NCI-H1105 treated with DMSO at 0.1 percent for 48 hours (cell line): ENCODE measurements at places on chromosomes 5 and 9.

DNA sequence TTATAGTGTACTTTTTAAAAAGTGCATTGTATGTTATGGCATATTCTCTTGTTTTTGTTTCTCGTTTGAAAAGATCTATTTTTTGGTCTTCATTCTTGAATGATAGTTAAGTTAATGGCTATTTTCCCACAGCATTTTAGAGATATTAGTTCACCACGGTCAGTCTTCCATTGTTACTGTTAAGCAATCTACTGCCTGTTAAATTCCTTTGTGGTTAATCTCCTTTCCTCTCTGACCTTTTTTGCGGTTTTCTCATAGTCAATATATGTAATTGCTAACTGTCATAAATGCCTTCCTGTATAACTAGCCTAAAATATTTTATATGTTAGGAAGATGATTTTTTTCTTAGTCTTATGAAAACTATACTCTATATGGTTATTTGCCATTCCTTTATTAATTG lies 250.8 kb upstream of the FBXL7 start:
- no peak for DNase-seq

DNA sequence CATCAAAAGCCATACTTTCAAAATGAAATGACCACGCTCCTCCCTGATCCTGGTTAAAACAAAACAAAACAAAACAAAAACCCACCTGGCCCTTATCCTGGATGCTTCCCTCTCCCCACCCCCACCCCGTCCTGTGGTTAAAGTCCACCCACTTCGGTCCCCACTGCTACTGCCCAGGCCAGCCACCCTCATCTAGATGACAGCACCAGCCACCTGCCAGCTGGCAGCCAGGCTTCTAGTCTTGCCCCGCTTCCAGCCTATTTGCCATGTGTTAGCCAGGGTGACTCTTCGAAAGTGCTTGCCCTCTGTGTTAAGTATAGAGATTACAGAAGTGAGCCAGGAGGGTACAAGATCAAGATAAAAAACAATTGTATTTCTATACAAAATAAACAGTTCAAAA lies 27.5 kb upstream of the NCS1 start:
- no peak for DNase-seq

DNA sequence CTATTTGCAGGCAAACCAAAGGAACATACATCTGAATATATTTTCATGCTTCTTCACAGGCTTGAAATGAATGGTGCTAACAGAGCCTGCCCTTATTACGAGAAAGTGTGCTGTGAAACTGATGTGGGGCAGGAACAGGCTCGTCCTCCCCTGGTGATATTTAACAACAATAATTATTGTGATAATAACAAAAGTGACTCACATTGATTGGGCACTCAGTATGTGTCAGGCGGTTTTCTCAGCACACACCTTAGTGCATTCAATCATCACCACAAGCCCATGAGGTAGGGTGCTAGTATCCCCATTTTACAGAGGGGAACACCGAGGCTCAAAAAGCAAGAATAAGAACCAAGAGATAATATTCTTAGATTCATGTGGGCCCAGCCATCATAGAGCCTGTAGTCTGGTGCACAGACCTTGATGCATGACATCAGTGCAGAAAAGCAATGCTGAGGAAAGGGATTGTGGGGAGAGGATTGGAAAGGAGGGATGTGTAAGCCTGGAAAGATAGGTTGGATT lies 18.1 kb upstream of the BOD1 start:
- DNase-seq = no peak

DNA sequence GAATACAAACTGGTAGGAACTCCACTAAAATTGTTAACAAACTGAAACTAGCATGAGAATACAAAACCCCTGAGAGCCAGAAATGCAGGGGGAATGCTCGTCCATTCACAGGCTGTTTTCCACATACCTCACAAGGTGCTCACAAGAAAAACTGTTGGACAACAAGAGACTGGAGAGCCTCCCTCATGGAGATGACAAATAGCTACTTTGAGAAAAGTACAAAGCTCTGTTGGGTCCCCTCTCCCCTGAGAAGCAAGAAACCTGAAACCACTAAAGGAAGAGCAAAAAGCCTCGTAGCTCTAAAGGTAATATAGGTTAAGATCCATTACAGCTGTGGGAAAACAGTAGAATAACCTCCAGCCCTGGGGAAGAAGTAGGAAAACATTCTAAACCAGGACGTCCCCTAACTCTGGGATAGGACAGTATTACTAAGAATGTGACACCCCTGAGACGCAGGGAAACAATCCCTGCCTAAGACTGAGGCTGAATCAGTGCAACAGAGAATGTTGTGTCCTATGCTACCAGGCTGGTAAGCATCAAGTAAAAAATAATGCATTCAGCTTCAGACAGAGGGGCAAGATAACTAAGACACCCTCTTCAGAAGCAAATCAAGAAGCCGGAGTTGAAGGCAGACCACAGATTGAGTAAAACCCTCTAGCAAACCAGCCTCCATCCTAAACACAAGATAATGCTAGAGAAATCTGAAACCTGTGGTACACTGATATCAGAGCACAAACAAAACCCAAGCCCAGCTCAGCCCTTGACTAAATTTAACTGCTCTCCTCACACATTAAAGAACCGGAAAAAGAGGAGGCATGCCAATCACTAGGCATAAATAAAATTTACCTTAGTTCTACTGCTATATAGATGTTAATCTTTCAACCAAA lies 160.2 kb downstream of the SSBP2 start:
- DNase-seq = no peak

- DNase-seq = peak; percentile 89
These were observed 26.7 kb downstream of the MARCHF11 start for GRCh38 chr5:16152601-16153568.

GRCh38 chr9:104992659-104993058 lies 64.7 kb upstream of the ABCA1 start:
- DNase-seq = no peak

DNA sequence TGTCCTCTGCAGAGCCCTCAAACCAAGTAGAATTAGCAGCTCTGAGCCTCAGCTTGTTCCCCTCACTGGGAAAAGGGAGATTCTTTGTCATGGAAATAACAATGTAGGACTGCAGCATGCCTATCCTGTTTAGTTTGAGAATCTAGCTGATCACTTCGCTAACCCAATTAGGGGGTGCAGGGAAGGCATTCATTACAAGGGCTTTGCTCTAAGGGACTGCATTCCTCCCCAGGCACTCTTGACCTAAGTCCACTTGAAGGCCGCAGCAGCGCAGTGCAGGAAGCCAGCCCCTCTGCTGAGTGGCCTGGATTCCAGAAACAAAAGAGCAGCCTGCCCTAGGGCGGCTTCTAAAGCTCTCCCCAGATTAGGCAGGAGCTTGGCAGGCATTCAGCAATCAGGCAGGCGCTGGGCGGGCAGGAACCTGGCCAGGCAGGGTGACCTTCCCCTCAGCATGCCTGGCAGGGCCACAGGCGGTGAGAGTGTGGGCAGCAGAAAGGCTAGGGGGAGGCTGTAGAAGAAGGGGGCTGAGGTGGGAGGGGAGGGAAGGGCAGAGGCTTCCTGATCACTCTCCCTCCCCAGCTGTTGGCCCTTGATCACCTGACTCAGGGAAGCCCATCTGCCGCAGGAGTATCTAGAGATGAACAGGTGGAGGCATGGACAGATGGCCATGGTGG lies 24.8 kb downstream of the CCNJL start:
- DNase-seq = peak; percentile 65

- peak; percentile 3 for DNase-seq
These were observed 532.2 kb upstream of the SGCD start for GRCh38 chr5:155794795-155795194.

DNA sequence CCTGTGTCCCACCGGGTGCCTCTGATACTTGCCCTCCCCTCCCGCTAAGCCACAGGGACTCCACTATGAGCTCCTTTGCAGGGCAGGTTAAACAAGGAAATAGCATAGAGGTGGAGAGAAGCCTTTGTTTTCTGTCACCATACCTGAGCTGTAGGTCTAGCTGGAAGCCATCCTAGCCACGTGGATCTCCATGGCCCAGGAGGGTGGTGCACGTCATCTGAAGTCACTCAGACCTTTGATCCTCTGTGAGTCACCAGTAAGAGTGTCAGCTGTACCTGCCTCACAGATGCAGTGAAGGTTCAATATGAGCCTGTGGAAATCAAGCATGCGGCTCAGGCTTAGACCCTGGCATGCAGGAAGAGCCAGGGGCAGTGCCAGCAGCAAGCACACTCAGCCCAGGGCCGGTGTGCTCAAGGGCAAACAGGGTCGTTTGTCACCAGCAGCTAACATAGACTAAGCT lies 55.1 kb downstream of the ASS1 start:
- DNase-seq = no peak

GRCh38 chr9:28832168-28832770 lies 1259.0 kb upstream of the C9orf72 start:
- DNase-seq = no peak

GRCh38 chr5:15526413-15526812 lies 26.4 kb downstream of the FBXL7 start:
- DNase-seq = no peak

DNA sequence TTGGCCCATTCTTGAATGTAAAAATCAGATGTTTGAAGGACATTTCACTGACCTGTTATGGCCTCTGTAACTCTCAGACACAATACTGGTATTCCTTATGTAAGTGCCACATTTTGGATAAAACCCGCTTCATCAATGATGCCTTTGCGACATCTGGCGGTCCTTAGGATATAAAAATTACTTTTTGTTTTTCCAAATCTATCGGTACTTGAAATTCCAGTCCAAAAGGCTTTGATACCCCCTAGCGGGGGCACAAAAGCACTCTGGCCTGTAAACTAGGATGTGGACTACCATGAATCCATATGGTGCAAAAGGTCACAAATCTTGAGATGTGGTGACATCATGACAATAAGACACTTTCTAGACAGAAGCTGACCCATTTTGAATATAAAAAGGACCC lies 291.8 kb downstream of the KIAA0825 start:
- DNase-seq = no peak

DNA sequence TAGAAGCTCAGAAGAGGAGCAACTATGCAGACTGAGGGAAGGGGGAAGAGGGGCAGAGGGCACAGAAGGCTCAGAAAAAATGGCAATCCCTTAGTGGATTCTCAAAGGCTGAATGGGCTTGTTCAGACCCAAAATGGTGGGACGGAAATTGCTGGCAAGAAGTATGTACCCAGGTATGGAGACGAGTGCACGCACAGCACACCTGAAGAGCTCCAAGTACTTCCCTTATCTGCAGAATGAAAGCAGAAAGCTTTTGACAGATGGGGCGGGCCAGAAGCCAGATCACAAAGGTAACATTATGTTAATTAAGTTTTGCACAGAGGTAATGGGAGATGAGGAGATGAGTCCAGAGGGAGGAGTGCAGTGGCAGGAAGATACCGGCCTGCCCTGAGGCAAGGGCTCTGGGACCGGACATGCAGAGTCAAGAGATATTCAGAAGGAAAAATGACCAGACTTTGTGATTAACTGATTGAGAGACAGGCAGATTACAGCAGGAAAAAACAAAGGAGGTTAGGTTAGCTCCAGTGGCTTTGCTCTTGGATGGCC lies 138.1 kb upstream of the PIK3R1 start:
- no peak for DNase-seq

- DNase-seq = no peak
These were observed 226.3 kb upstream of the MPDZ start for GRCh38 chr9:13505797-13506196.

- DNase-seq = no peak
These were observed 2.1 kb downstream of the SAXO1 start for GRCh38 chr9:19030899-19031298.

DNA sequence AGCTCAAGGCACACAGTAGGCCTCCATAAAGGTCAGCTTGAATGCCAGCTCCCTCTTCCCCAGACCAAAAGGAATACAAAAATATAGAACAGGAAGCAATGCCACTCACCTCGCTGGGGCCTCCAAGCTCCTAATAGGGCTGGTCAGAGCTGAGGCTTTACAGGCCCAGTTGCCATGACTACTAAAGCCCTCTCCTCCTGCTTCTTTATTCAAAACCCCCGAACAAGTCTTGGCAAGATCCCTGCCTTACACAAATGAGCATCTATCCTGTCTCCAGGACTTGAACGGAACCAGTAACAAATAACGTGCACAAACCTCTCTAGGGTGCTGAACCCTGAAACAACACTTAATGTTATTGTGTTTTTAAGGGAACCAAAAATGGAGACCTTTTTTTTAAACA lies 136.3 kb downstream of the SIL1 start:
- DNase-seq = peak; percentile 80

GRCh38 chr5:154380263-154380662 lies 65.5 kb upstream of the SAP30L start:
- DNase-seq = no peak

- no peak for DNase-seq
These were observed 218.0 kb downstream of the DCP2 start for GRCh38 chr5:113194591-113194990.

DNA sequence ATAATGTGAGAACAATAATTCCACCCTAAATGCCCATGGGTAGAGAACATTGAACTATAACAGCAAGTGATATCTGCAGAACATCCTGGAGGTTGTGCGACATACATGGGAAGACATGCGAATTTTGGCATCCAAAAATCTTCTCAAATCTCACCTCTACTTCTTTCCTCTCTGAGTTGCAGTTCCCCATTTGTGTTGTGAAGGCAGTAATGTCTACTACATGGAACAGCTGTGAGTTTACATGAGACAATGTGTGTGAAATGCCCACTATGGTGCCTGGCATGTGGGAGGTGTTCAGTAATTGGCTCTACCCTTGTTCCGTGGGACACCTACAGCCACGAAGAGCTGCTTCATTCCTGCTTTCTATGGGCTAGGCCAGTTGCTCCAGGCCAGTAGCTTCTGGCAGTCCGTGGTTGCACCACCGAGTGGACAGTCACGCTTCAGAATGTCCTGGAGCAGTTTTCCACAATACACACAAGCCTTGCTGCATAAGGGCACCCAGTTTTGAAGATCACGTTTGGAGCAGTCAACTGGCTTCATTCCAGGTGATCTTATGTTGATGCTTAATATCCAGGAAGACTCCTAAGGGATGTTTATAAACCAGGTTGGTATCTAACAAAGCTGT lies 297.7 kb downstream of the DEPDC1B start:
- no peak for DNase-seq

DNA sequence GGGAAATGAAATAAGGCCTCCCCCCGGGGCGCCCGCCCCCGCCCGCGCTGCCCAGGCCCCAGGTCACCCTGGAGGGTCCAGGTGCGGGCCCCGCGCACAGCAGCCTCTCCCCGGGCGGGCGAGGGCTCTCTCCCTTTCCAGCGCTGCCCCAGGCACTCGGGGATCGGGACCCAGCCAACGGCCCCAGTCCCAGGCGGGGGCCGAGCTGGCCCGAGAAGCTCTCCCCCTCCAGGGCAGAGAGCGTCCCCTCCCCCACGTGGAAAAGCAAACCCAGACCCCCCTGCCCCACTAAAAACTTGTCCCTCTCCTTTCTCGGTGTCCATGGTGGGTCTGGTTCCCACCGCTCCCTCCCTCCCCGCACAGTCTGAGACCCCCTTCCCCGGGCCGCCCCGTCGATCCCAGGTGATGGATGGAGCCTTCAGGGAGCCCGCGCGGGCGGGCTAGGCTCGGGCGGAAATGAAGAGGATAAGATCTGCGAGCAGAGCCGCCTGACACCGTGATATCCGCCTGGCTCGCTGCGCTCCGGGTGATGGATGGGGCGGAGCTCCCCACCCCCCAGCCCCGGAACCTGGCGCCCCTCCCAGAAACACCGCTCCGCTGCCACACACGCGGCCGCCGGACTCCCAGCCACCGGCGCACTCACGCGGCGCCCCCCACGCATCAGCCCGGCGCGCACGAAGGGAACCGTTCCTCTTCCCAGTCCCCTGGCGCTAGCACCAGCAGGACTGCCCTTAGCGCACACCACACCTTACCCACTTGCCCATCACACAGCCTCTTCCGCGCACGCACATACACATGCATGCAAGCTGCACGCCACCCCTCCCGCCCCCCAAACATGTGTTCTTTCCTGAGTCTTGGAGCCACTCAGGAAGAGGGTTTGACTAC lies 81.7 kb upstream of the ZBTB43 start:
- peak; percentile 35 for DNase-seq

GRCh38 chr5:171830686-171831085 lies 45.1 kb downstream of the SMIM23 start:
- no peak for DNase-seq

- DNase-seq = no peak
These were observed 11.5 kb upstream of the ANKRD55 start for GRCh38 chr5:56244627-56245026.
